Heart right ventricle (tissue), 16 donors: ENCODE measurements at places on chromosomes 1 and 21.

- DNase-seq, result no peak
Observed at GRCh38 chr1:48743480-48743879, 33.2 kb downstream of the BEND5 start.

- peak; percentile 25 for DNase-seq
Observed at GRCh38 chr1:227317523-227318015, 723 bp downstream of the CDC42BPA start.

DNA sequence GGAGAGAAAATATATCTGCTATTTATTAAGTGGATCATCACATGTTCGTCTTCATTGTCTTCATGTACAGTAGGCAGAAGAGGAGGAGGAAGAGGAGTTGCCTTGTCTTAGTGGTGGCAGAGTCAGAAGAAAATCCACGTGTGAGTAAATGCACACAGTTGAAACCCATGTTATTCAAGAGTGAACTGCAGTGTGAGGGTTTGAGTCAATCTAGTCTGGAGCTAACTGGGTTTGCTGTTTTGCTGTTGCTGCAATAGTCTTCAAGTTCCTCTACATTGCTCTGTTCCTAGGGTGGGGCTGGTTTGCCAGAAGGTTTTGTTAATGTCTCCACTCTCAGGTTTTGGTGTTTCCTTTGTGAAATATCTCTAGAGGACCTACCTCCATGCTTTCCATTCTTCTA is 3.1 kb upstream of the CD1A start:
- no peak for DNase-seq

GRCh38 chr1:208235982-208236761 is 8.0 kb downstream of the PLXNA2 start:
- DNase-seq, result peak; percentile 67

DNA sequence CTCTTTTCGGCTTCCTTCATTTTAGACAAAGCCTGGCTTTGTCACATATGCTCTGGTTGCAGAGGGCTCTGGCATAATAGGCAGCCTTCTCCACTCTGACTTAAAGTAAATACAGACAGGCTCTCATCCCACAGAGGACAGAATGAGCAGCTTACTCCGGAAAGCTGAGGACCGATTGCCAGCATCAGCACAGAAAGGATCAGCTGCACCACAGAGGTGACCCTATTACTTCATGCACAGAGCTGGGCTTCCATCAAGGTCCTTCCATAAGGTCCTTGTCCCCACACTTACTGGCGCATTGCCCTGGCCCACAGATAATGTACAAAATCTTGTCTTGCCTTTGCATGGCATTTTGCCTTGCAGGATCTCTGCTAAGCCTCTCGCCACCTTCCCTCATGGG is 67.6 kb downstream of the SEC16B start:
- no peak for DNase-seq

DNA sequence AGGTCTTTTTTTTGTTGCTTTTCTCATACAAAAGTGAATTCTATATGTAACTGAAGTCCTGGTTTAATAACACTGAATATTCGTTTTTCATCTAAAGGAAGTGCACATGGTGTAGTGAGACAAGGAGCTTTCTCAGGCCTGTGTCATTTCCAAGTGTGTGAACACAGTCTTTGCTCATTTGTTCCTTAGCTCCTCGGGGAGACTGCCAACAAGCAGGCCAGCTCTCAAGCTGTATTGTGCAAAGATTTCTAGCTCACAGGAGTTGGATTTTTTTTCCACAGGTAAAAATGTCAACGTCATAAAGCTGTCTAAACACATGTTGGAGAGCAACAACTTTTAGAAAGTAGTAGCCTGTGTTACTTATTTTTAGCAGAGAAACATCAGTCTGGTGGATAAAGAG is 87.8 kb upstream of the S1PR1 start:
- DNase-seq, result peak; percentile 27

GRCh38 chr21:14722841-14723483 is 176.8 kb upstream of the SAMSN1 start:
- DNase-seq, result no peak

DNA sequence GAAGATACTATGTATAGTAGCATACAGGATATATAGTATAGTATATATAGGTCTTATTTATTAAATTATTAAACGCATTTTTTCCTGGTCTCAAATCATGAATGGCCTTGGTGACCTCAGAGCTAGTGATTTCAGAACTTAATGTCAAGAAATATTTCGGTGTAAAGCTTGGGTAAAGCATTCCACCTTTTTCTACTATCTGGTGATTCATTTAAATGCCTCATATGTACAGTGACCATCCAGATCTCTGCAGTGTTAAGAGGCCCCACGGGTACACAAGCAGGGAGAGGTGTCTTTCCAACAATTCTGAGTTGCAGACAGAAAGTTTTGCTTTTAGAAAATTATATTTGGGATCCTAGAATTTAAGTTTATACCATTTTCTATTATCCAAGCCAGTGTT is 626.5 kb downstream of the PTPRC start:
- no peak for DNase-seq

- DNase-seq, result no peak
Observed at GRCh38 chr21:43893536-43894205, 28.6 kb downstream of the AGPAT3 start.

DNA sequence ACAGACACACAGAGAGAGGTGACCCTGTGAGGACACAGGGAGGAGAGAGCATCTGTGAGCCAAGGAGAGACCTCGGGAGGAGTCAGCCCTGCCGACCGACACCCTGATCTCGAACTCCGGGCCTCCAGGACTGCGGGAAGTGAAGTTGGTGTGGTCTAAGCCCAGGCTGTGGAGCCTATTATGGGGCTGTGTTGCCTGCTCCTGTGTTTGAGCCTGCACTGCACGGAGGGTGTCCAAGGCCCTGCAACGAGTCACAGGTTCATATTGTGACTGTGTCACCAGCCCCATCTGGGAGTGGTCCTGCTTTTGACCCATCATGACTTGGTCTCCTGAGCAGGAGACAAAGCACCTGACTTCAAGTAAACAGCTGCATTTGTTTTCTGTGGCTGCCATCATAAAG is 186.0 kb upstream of the AJAP1 start:
- DNase-seq, result no peak

GRCh38 chr1:200005165-200005564 is 22.3 kb upstream of the NR5A2 start:
- no peak for DNase-seq

DNA sequence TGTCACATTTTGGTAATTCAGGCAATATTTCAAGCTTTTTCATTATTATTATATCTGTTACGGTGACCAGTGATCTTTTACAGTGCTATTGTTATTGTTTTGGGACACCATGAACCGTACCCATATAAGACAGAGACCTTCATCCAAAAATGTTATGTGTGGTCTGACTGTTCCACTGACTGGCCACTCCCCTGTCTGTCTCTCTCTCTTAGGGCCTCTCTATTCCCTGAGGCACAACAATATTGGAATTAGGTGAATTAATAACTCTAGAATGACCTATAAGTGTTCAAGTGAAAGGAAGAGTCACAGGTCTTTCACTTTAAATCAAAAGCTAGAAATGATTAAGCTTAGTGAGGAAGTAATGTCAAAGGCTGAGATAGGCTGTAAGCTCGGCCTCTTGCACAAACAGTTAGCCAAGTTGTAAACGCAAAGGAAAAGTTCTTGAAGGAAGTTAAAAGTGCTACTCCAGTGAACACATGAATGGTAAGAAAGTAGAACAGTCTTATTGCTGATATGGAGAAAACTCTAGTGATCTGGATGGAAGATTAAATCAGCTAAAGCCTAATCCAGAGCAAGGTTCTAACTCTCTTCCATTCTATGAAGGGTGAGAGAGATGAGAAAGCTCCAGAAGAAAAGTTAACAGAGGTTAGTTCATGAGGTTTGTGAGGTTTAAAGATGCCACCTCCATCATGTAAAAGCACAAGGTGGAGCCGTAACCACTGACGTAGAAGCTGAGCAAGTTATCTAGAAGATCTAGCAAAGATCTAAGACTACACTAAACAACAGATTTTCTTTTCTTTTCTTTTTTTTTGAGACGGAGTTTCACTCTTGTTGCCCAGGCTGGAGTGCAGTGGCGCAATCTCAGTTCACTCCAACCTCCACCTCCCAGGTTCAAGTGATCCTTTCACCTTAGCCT is 19.7 kb upstream of the DIPK1A start:
- DNase-seq, result no peak

GRCh38 chr1:239308701-239309333 is 77.6 kb upstream of the CHRM3 start:
- DNase-seq, result peak; percentile 5

- no peak for DNase-seq
Observed at GRCh38 chr1:110477967-110478640, 27.2 kb downstream of the PROK1 start.

DNA sequence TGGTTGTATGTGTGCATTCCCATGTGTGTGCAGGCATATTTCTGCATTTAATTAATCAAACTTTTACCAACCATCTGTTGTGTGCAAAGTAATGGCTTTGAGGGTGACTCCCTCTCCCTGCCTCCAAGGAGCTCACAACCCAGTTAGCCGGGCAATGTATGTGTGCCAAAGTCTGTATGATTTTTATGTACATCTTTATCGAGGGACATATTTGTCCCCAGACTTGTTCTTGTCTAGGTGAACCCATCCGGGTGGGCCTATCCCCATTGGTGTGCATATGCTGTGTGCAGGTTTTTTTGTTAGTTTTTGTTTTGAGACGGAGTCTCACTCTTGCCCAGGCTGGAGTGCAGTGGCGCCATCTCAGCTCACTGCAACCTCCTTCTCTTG is 1.8 kb downstream of the SYTL1 start:
- DNase-seq, result no peak
